ENCODE measurements at places on chromosomes 1 and 21. TPM values are rescaled to one million over a fixed set of nuclear protein-coding genes. Genes with fewer than 3 reads are reported as not detected.

Gene OLFML3
- 2.3 TPM for total RNA-seq

Gene COA7
- 12.6 TPM for total RNA-seq

Gene ARHGEF19
- 2.4 TPM for total RNA-seq

Gene BCL2L15
- total RNA-seq, result 0.06 TPM

Gene ATAD3B
- total RNA-seq, result 47.5 TPM

Gene AGO4
- total RNA-seq, result 4.9 TPM

Gene CTXND2
- not detected for total RNA-seq

- DNase-seq, result no peak
Measured at GRCh38 chr1:28537457-28538199, 15.3 kb upstream of the TRNAU1AP start.

DNA sequence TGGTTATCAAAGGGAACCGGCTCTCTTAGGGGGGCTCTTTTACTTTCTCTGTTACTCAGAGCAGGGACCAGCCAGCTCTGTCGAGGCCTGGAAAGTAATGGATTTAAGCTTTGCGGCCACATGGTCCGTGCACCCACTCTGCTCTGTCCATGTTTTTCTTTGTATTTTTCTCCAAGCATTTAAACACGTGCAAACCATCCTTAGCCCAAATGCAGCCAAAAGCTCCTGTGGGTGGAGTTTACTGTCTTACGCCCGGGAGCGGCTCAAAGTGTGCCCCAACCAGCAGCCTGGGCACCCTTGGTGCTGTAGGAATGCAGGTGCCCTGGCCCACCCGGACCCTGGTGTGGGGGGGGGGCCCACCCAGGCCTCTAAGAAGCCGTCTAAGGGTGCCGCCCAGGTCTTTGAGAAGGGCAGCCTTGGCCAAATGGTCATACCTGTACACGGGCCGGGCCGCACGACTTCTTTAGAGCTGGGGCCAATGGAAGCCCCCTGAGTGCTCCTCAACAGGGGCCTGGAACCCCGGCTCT lies 29.2 kb upstream of the POFUT2 start:
- DNase-seq, result no peak

DNA sequence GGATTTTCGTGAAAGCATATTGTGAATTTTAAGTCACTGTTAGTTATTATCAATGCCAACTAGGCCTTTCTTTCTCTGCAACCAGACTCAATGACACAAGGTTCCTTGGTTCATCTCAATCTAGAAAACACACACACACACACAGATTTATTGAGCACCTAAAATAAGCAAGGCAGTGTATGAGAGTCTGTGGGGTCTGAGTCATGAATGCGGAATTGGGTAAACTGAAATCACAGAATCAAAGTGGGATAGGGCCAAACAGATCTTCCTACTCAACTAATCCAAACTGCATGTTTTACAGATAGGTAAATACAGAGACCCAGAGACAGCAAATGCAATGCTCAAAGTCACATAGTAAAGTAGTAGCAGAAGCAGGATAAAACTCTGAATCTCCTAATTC lies 48.5 kb upstream of the NRDC start:
- no peak for DNase-seq

- peak; percentile 71 for DNase-seq
Measured at GRCh38 chr1:76868154-76868882, 1.0 kb downstream of the ST6GALNAC5 start.

- DNase-seq, result no peak
Measured at GRCh38 chr1:45026446-45026845, 14.4 kb downstream of the UROD start.

DNA sequence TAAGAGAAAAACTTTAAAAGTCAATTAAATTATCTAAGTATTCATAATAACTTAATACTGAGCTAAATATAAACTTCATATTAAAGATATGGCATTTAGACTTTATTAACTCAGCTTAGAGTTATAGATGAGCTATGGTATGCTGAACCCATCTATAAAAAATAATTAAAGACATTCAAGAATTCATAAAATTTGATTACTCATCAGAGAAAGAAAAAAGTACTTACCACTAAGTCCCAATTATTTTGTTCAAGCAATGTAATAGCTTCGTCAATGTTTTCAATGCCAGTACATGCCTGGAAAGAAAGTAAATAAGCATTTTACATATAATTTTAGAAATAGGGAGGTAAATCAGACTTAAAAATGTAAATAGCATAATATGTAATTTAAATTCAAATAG lies 102.4 kb downstream of the FAF1 start:
- DNase-seq, result no peak

- DNase-seq, result peak; percentile 61
Measured at GRCh38 chr1:218809625-218810024, 364.1 kb upstream of the LYPLAL1 start.

DNA sequence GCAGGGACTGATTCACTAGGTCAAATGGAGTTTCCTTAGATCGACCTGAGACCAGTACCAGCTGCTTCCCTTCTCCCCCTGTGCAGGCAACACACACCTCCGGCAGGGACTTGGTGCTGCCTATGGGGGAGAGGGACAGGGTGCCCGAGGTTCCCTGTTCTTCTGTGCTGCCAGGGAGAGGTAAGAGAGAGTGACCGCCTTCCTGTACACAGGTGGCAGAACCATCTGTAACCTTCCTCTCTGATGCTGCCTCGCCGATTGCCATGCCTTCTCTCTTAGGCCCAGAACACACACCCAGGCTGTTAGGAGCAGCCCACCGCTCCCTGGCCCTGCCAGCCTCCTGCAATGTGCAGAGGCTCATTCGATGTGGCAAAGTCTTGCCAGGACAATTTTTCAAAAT lies 9.3 kb downstream of the MYOC start:
- DNase-seq, result no peak

GRCh38 chr1:163410073-163410999 lies 88.6 kb downstream of the NUF2 start:
- DNase-seq, result peak; percentile 56
